Caco-2 (cell line): ENCODE measurements at places on chromosomes 4 and X.

GRCh38 chrX:150694738-150695410 lies 1.7 kb downstream of the MTMR1 start:
- no peak for DNase-seq

GRCh38 chrX:154495472-154495922 lies 5.1 kb upstream of the SLC10A3 start:
- DNase-seq = no peak

GRCh38 chr4:105551965-105552746 lies at the start of gene ARHGEF38:
Gene ARHGEF38, plus strand, starts transcription at chr4:105552620. Its CDS starts 146 bp downstream, at chr4:105552766.
- peak; percentile 47 for DNase-seq

GRCh38 chr4:15161439-15161838 lies 159.2 kb downstream of the CPEB2 start:
- no peak for DNase-seq

GRCh38 chr4:175499735-175500352 lies 312.2 kb downstream of the GPM6A start:
- DNase-seq = no peak

- no peak for DNase-seq
Observed at GRCh38 chr4:147994076-147994475, 262.2 kb downstream of the ARHGAP10 start.

DNA sequence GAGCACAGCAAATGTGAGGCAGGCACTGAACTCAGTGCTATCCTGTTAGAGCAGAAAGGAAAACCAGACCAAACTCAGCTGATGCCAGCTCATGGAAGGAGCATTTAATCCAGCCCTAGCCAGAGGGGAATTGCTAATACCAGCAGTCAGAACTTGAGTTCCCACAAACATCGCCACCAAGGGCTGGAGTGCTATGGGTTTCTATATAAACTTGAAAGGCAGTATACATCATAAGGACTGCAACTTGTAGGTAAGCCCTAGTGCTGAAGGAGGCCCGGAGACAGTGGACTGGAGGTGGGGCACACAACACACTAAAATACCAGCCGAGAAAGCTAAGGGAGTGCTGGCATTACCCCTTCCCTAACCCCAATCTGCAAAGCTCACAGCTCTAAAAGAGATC lies 440.2 kb downstream of the PRR32 start:
- no peak for DNase-seq

- no peak for DNase-seq
Observed at GRCh38 chrX:100408713-100409609, 1.1 kb downstream of the PCDH19 start.

- DNase-seq = no peak
Observed at GRCh38 chrX:1264556-1264955, 4.1 kb upstream of the CSF2RA start.

DNA sequence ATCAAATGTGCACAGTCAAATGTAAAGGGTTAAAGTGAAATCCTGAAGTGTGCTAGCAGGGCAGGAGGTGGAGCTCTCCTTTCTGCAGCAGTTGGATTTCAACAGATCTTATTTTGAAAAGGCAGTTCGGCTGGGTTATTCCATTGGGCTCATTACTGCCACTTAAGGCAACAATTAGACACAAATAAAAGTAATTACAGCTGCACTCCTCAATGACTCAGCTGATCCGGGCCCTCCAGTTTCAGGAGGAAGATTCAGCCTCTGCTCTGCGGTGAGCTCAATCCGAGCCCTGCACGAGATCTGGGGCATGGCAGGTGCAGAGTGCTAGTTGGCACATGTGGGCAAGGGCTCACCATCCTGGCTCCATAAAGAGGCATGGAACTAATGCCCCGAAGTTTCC lies 85.4 kb downstream of the PHKA2 start:
- no peak for DNase-seq

DNA sequence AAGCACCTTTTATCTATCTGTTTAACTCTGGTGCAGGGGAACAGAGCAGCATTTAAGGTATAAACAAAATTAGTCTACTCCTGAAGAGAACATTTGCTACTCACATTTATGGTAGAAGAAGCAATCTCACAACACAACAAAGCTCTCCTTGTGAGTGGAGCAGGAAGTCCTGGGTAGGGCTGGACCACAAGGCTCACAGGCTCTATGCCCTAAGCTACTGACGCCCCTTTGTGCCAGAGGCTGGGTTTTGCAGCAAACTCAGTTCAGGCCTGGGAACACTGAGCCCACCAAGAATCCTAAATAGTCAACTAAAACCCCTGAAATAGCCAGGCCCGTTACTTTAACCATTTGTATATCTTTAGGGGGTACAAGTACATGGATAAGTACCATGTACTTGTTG lies 4.7 kb upstream of the ZXDB start:
- no peak for DNase-seq

DNA sequence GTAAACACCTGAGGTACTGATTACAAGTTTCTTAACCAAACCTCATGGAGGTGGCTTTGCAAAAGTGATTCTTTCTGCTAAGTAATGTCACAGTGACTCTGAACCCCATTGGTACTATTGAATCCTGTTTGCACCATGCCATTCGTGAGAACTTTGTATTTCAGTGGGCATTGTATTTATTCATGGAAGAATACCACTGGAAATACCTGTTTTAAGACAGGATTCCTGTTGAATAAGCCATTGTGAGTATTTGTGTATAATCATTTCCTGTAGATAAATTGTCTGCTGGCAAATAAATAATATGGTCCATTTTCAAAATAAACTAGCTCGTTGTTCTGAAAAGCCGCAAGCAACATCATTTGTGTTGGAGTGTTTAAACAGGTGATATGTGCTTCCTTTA lies 136.4 kb upstream of the GUCY1A1 start:
- no peak for DNase-seq

- no peak for DNase-seq
Observed at GRCh38 chrX:131826572-131826971, 196.5 kb upstream of the STK26 start.

GRCh38 chr4:141207961-141208360 lies 12.7 kb upstream of the ZNF330 start:
- no peak for DNase-seq

DNA sequence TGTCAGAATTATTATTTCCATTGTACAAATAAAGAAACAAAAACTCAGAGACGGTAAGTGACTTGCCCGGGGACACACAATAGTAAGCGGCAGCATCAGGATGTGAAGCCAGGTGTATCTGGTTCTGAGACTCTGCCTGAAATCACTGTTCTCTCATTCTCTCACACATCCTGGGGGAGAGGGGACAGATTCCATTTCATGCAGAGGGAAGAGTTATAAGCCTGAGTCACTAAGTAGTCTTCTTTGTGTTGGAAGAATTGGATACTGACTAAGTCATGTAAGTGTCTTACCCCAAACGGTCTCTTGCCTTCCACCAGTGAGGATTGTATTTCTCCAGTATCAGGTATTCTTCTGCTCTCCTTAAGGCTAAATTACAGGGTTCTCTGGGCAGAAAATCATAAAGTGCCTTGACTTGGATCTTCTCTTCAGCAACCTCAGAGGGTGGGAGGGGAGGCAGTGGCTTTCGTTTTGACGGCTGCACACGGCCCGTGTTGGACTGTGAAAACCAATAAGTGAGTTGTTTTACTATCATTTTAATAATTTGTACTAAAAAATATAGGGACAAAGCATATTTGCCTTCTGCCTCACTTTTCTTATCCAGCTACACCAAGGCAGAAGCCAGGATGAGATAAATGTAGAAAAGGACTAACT lies 21.9 kb downstream of the TXK start:
- no peak for DNase-seq

DNA sequence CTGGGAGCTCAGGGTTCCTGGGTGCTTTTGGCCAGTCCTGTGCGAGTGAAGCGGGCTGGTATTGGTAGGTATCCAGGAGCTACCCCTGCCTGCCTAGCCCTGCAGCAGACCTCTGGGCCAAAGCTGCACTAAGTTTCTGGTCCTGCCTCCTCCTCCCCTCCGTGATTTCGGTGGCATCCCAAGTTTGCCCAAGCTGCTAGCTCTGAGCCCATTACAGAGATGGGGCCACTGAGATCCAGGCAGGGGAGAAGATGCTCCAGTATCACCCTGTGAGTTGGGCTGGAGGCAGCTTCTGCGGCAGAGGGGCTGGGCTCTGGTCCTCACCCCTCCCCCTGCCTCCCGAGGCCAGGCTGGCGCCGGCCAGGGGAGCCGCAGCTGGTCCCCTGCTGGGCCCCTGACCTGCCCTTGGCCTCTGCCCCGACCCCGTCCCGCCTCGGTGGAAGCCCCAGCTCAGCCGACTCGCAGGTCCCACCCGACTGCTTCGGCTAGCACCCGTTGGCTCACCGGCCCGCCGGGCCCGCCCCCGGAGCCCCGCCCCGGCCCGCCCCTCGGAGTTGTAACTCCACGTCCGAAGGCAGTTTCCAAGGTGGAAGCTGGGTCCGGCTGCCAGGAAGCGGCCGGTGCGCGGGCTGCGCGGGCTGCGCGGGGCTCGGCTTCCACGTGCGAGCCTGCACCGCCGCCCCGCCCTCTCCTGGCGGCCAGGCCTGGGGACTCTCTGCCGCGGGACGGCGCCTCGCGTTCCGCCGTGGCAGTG lies at the start of gene DUSP9:
DUSP9 (plus strand) TSS at position 584 of the 754 bp plus-strand sequence. CDS start 751 bp downstream, outside the sequence.
- DNase-seq = peak; percentile 74

GRCh38 chrX:7225338-7225737 lies 77.4 kb upstream of the PUDP start:
- DNase-seq = no peak

- peak; percentile 50 for DNase-seq
Observed at GRCh38 chrX:70998411-70999027, 67.6 kb upstream of the SLC7A3 start.

GRCh38 chr4:118751629-118752323 lies 66.6 kb downstream of the METTL14 start:
- no peak for DNase-seq

DNA sequence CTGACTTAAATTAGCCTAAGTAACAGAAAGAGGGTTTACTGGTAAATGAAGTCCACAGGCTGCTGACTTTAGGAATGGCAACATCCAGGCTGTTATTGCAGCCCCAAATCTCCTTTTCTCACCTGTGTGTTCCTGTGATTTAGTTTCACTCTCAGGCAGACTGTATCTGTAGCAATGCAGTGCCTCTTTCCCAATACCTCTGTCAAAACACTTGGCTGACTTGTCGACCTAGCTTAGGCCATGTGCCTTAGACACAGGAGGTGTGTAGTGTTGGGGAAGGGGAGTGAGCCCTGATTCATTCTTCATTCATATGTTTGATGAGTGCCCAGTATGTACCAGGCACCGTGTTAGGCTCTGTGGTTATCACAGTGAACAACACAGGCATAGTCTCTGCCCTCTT lies 46.9 kb downstream of the JADE3 start:
- DNase-seq = no peak

DNA sequence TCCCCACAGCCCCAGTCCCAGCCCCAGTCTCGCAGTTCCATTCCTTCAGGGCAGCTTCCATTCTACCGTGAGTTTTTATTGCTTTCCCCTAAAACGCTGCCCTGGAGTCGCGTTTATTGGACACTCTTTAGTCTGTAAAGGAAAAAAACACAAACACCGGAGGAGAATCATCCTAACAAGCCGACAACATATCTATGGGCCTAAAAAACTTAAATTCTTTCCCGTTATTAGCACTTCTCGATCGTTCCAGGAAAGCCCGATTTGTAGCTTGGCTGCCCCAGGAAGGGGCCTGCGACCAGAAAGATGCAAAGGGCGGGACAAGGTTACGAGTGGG lies 178.5 kb downstream of the CBR4 start:
- no peak for DNase-seq

DNA sequence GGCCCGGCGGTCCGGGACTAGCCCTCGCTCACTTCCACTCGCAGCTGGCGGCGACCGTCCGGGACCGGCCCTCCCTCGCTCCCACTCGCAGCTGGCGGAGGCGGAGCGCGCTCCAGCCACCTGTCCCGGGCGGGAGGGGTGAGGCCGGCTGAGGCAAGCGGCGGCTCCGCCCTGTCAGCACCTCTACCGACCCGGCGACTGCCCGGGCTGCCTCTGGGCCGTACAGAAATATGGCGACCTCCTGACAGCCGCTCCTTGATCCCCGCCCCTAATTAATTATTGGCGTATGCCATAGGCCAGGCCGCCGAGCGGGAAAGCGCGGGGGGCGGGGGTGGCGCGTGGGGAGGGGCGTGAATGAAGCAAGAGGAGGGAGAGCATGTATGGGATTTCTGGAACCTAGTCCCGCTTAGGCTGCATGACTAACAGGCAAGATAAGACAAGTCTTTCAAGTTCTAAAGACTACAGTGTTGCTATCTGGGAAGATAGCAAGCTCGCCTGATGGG lies at the start of gene MORC4:
MORC4 (minus strand) TSS at position 200 of the 503 bp plus-strand sequence. CDS start 243 bp downstream, outside the sequence.
- DNase-seq = peak; percentile 96

GRCh38 chrX:16739574-16739973 lies 20.2 kb downstream of the SYAP1 start:
- no peak for DNase-seq

DNA sequence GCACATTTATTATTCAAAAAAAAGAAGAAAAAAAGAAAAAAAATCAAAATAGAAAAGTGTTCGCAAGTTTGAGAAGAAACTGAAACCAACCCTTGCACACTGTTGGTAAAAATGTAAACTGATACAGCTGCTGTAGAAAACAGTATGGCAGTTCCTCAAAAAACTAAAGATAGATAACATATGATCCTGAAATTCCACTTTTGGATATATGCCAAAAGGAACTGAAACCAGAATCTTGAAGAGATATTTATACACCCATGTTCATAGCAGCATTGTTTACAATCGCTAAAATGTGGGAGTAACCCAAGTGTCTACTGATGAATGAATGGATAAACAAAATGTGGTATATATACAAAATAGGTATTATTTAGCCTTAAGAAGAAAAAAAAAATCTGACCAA lies 155.4 kb downstream of the TBCK start:
- DNase-seq = no peak

DNA sequence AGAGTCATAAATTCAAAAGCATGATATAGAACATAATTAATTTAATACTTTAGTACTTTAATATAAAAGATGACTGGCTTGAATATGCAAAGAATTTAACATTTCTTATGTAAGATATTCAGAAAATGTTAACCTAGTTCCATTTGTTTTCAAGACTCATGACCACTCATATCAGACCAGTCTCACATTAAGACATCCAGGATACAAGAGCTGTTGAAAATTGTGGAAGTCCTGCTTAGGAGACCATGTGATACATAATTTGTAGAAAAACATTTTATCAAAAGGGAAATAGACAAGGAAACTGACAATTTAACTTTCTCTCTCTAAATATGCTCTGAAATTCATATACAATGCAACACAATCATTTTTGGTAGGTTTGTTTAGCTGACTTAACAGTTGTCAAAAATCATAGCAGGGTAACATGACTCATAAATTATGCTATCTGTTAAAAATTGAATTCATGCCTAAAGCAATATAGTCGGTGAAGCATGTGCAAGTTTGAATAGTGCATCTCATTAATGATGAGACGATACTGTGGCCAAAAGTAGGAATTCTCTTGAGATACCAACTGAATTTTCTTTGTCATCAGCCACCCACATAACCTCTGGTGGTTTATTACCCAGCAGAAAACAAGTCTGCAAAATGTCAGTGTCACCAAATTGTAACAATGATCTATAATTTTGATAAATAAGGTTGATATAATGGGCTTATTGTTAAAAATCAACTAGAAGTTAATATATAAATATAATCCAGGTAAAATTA lies 211.4 kb downstream of the GASK1B start:
- DNase-seq = no peak

DNA sequence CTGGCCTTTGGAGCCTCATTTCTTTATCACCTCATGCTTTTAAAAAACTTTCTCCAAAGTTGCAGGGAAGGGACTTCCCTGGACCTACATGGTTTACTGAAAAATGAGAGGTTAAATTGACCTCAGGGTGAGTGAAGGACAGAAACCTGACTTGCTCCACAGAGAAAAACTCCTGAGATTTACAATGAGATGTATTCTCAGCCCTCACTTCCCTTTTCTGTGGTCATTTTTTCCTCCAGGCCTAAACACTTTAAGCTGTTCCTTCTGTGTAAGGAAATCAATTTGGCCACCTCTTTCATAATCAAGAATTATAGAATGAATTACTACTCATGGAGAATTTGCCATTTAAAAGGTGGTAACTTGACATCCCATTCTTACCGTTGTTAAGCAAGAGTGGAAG lies 77.9 kb downstream of the HPGD start:
- no peak for DNase-seq
